ENCODE measurements at places on chromosomes 4 and X.

DNA sequence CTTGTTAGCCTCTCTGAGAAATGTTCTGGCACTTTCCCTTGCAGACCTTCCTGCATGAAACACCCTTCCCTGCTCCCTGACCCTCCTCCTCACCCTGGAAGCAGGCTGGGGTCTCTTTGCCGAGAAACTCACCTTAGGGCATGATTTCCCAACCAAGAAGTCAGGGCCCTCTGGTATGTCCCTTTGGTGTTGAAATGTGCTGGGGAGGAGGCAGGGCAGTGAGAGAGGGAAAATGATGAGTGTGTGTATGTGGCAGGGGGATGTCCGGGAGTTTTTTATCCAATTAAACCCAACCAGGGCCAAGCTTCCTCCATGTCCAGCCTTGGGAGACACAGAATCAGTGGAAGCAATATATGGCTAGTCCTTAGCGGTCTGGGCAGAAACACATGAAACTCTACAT, 5.1 kb downstream of the ELF4 start:
- no peak for DNase-seq

DNA sequence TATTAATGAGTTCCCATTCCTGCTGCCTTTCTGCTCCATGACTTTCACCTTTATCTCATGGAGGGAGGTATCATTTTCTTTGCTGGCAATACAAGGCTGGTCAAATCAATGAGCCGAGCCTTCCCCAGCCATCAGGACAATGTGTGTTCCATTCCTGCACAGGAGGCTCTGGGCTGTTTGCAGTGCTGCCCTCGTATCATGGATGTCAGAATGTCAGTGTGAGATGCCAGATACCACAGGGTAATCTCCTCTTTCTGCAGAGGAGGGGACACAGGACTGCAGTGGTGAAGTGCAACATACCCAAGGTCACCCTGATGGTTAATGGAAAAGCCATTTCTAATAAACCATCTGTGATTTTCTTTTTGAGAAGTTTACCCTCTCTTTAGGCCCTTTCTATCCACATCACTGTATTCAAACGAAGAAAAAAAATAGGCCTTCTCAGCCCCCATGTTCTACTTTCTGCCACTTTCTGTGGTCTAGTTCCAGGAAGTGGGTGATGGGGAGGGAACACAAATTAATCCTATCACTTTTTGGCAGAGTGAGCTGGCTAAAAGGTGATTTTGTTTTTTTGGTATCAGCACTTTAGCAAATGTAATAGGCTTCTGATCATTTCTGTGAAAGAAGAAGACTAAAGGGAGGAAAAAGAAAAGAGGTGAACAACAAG, 490.2 kb upstream of the BOD1L1 start:
- no peak for DNase-seq

- no peak for DNase-seq
Measured at GRCh38 chr4:143351774-143352451, 15.2 kb downstream of the GAB1 start.

- DNase-seq: no peak
Measured at GRCh38 chrX:47156611-47157520, 11.8 kb downstream of the RBM10 start.

- peak; percentile 52 for DNase-seq
Measured at GRCh38 chr4:55947254-55947882, 1.4 kb upstream of the CEP135 start.

GRCh38 chr4:102736636-102737549, 23.9 kb downstream of the MANBA start:
- DNase-seq: no peak

DNA sequence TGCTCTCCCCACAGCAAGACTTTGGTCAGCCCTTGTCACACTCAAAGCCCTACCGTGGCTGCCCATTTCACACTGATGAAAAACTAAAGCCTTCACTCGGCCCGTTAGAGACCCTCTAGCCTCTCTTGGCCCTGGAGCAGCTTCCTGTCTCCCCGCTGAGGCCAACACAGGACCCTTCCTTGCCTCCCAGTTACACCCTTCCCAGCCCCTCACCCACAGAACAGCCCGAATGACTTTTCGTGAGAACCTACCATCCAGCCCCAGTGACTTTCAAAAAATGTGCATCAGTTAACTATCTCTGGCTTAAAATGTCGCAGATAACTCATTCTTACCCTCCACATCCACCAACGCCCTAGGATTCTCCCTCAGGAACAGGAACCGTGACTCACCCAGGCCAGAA, 756 bp upstream of the TAF9B start:
- DNase-seq: no peak

DNA sequence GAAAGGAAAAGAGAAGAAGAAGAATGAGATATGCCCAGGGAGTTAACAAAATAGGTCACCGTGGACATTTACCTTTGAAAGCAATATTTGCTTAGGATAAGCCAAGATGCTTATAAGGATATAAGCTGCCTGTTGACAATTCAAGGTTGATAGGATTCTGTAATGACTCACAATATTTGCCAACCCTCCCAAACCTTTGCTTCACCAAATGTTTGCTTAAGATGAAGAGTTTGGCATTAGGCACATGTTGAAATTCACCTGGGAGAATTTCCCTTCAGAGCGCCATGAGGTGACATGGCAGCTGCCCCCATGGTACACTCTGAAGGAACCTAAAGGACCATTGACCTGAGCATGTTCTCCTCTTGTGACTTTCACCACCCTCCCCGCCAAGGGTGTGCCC, 4.6 kb downstream of the PALLD start:
- DNase-seq: no peak

- DNase-seq: no peak
Measured at GRCh38 chr4:105197777-105198176, 51.1 kb downstream of the TET2 start.

DNA sequence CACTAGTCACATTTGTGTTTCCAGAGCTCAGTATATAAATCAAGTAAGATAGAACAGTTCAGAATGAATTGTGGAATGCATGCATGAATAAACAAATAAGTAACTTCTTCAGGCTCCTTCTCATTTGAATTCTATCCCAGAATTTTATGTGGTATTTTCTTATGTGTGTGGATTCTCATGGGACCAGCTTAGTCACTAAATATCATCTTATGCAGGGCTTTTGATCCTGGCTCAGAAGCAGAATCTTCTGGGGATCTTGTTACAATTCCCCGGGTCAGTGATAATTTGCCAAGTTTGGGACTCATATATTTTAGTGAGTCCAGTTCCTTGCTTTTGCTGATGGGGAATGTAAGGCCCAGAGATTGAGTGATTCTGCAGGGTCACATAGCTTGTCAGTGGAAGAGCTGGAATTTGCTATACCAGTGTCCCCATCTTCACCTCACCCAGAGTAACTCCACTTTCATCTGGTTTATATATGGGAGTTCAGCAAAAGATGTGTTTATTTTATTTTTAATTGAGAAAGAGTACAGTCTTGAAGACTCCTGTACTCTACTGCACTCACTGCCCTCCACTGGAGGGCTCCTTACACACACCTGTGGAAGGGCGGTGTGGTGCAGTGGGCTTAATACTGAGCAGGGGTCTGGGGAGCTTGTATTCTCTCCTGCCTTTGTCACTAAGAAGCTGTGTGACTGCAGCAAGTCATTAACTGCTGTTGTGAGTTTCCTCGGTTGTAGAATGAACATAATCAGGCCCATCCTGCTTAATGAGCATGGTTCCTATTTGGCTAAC, 198.2 kb upstream of the CXorf66 start:
- DNase-seq: no peak

DNA sequence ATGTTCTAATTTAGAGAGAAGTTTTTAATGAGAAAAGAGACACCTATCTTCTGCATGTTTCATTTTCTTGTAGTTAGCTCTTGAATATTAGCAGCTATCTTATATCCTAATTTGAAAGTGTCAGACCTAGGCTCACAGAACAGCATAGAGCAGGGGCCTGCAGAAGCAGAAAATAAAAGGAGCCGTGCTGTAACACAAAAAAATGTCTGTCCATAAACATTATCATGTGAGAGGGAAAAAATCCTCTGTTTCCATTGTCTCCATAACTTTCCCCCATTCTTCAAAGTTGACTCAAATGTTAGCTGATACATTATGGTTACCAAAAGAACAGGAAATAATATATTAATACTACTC, 329.2 kb upstream of the EPHA5 start:
- DNase-seq: no peak

- no peak for DNase-seq
Measured at GRCh38 chr4:5759236-5760075, 48.5 kb downstream of the EVC start.

- no peak for DNase-seq
Measured at GRCh38 chr4:48796927-48797679, 17.0 kb upstream of the FRYL start.

DNA sequence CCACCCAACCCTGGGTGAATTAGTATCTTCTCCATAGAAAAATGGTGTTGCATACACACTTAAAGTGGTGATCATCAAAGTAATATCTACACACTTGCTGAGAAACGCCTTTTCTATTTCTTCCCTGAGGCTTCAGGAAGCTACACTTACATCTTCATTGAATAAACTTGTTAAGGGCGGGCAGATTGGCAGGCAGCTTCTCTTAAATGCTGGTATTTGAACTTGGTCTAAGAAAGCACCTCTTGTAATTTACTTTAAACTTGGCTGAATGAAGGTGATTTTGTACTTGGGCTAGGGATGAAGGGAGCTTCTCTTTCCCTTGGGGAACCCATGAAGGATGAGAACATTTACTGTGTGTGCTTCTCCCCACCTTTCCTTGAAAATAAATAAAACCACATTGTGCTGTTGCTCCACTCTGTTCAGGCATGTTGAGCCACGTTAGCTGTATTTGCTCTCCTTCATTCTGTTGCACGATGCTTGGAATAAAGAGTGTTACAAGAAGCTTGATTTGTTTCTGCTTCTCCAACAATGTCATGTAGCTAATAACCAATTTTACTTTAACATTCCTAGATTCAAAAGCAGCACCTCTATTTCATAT, 430.1 kb downstream of the ANKRD50 start:
- no peak for DNase-seq

DNA sequence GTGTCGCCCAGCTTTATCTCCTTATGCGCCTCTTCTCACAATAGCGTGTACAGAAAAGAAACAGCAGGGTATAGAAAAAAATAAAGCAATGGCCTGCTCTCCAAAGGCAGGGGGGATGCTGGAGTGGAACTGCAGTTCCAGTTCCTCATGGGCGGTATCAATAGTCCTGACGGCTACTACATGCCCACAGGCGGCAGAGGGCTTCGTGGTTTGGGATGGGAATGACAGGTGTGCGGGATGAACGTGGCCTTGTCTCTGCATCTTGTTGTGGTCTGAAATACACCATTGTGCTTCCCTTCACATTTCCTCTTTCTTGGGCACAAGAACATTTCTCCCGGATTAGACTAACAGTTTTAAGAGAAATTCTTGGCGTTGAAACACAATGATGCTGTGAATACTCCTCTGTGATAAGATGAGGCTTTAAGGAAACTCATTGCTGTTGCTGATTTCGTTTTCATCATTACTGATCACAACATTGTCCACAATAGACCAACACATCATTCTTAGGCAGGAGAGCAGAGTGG, 124.1 kb upstream of the IGFBP7 start:
- DNase-seq: no peak

GRCh38 chr4:27005501-27005900, 144.9 kb downstream of the STIM2 start:
- no peak for DNase-seq

- DNase-seq: no peak
Measured at GRCh38 chr4:104979083-104979760, 167.5 kb upstream of the TET2 start.

DNA sequence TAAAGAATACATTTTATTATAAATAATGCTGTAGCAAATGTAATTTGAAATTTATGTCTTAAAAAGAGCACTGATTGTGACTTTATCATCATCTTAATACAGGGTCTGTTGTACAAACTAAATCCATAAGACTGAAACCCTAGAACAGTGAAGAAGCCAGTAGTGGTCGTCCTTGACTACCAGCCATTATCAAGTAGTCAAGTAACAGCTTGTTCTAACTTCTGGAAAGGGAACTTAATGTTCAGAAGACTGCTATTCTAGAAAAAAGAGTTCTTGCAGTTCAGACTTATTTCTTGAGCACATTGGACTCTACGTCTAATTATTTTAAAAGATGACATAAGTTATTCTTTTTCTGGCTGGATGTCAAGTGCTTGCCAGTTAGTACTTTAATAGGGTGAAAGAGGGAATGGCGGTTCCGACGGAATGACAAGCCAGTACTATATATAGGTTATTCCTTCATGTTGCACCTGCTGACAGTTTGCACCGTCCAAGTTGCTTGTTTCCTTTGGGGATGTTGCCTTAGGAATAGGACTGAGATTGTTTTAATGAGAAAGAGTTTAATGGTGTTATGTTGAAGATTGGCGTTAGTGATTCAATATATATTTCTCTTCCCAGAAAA, 109.9 kb downstream of the RAPGEF2 start:
- no peak for DNase-seq

- no peak for DNase-seq
Measured at GRCh38 chr4:97367878-97368277, 775.4 kb downstream of the STPG2 start.

GRCh38 chr4:47686294-47686872, 151.5 kb downstream of the CORIN start:
- DNase-seq: peak; percentile 53

DNA sequence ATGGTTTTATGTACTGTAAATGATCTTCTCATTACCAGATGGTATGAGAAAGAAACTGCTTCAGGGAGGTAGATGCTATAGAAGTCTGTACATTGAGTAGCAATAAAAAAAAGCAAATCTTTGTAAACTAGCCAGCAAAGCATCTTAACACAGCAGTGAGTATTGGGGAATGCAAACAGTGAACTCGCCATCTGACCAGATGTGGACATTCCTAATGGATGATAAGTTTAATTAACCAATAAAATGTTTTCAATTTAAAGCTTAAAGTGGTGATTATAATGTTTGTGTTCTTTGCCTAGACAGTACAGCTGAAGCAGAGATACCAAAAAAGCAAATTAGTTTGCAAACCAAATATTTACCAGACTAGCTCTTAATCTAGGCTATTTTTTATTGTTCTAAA, 1144.2 kb downstream of the FAT4 start:
- DNase-seq: no peak

- DNase-seq: no peak
Measured at GRCh38 chr4:95105983-95106382, 348.2 kb downstream of the BMPR1B start.

DNA sequence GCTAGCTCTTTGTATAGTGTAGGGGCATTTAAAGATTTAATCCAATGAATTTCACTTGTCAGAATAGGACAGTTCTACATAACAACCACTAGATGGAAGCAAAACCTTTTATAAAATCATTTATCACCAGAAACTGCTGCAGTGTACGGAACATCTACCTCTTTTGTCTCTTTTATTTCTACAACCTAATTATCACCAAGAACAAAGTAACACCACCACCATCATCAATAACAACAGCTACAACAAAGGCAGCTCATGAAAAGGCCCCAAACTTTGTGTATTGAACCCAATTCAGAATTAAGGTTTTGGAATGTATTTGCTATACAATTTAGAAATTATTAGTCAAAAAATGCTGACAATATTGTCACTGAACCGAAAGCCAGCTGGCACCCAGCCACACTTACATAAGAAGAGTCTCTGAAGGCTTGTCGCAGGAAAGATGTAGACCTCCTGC, 260.9 kb upstream of the RPS6KA3 start:
- DNase-seq: no peak

DNA sequence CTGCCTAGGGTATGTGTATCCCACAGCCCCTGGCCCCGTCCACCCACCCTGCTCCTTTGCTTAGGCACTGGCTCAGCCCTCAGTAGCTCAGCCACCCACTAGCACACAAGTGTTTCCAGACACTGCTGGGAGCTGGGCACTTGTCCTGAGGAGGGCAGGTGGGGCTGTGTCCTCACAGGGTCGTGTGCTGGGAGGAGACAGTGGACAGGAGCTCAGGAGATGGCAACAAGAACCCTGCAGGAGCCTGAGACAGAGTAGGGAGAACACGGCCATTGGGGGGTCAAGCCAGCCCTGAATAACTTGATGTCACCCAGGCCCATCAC, 5.5 kb upstream of the CPLX1 start:
- DNase-seq: no peak

Measured in CD4-positive, CD25-positive, alpha-beta regulatory T cell (primary cell).